ENCODE measurements at places on chromosomes 5 and 9.

- no peak for DNase-seq
Observed at GRCh38 chr5:138884094-138884493, 9.0 kb upstream of the LRRTM2 start.

DNA sequence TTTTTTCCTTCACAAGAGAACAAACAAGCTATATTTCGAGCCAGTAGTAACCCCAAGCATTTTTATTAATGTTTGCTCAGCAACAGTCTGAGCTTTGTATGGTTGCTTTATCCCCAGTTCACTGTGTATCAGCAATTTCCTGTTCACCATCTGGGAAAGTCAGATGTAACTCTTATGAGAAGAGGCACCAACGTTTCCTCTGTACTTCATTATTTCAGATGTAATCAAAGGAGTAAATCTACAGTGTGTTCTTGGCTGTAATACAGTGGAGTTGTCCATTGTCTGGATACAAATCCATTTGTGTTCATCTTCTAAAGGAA, 340.2 kb downstream of the ARRDC3 start:
- DNase-seq = no peak

DNA sequence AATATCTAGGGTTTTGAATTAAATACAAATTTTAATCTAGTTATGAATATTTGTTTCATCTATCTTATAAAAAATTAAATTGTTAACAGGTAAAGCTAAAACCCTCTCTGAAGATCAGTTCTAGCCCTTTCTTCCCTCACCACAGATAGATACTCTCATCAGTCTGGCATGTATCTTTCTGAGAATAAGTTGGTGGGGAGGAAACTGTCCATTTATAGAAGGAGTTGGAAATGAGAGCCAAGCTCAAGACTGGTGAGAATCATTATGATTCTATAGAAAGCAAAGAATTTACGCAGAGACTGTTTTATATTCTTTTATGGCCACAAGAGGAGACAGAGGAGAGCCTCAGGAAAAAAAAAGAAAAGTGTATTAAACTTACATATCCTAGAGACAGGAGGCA, 59.0 kb downstream of the STARD4 start:
- DNase-seq = no peak

DNA sequence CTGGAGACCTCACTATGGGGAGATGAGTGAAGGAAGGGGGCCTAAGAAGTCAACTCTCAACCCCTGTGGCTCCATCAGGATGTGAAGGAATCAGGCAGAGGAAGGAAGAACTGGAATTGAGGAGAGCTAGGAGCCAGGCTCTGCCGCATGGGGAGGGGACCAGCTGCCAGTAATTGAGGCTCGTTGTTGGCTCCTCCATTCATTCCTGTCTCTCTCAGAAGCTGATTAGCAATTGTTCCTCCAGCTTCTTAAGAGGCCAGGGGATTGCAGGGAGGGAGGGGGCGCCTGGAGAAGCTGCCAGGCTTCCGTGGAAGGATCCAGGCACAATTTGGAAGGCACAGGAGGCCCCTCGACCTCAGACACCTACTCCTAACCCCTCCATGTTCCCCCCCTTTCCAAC, 20.5 kb upstream of the TTLL11 start:
- no peak for DNase-seq

DNA sequence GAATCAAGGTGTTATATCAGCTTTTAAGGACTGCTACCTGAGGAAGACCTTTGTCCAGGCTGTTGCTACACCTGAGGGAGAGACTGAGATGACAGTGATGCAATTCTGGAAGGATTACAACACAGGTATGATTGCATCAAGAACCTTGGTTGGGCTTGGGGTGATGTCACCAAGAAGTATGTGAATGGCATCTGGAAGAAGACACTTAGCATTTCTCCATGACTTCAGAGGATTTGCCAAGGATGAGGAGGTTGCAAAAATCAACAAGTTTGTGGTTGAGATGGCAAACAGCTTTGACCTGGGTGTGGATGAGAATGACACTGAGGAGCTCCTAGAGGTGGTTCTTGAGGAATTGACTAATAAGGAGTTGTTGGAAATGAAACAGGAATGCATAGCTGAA, 67.9 kb upstream of the PANK3 start:
- DNase-seq = no peak

DNA sequence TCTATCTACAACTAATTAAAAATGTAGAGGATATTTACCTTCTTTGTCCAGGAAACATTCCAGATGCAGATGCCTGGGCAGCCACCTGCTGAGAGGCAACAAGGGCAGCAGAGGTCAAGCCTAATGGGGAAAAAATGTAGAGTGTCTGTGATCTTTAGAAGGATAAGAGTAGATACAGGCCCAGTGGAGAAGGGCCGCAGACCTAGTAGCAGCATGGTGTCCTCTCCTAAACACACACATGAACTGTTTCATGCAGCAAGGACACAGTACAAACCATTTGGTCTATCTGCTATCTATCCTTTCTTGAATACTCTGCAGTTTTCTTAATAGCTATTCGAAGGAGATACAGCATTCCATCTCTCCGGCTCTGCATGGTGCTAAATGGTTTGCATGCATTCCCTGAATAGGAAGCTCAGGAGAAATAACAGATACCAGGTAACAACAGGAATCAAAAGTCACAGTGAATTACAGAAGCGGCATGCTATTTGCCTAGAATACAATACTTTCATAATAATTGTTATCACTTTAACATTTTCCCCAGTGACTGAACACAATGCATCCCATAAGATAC, 107.3 kb downstream of the ZNF608 start:
- DNase-seq = no peak

GRCh38 chr5:176714067-176714466, 66.8 kb downstream of the TSPAN17 start:
- DNase-seq = no peak

DNA sequence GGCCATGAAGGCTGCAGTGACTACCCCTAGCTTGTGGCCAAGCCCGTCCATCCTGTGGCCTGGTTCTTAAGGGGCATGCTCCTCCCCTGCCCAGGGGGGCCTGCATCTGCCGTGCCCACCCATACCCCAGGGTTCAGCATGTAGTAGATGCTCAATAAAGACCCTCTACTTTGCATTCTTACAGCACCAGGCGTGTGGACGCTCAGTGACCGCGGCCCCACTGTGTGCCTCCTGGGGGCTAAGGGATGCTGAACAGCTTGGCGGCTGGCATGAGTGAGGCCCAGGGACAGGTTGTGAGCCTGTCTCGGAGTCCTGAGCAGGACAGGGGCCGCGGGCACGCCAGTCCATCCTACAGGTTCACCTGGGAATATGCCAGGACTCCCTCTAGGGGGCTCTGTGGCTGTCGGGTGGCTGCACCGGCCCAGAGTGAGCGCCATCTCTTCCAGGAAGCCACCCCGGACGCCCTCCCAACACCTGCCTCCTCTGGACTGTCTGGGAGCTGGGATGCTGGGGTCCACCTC, 9.1 kb downstream of the NOTCH1 start:
- no peak for DNase-seq

DNA sequence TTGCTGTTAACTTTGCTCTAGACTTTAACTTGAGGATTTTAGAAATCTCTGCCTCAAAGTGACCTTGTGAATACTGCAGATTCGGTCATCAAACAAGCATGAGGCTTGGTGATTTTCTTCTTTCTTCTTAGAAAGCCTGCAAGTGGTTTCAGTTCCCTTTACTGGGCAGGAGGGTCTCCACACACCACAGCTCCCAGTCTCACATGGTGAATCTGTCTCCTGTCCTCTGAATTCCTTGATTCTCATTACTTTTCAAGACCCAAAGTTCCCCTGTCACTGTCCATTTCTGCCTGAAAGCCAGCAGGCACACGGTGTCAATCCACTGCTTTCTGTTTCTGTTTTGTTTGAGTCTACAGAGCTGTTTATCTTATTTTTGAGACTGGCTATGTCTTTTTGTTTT, 14.1 kb downstream of the HSPB3 start:
- no peak for DNase-seq

DNA sequence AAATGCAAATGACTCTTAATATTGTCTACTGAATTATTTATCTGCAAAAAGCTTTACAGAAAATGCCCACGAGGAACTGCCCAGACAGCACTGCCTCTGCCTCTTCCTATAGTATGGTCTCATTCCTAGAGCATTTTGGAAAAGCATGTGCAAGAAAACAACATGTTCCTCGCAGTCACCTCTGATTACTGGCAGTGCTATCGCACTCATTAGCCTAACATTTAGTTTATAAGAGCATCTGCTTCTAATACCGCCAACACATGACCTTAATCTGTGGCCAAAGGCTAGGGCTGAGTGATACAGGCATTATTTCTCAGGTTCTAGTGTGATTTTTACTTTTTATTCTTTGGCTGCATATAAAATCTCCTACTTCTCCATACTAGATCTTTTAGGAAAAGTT, 259.2 kb downstream of the FBXL17 start:
- no peak for DNase-seq
